ENCODE measurements at places on chromosomes 16 and 17. TPM values are rescaled to one million over a fixed set of nuclear protein-coding genes. Genes with fewer than 3 reads are reported as not detected.

DNA sequence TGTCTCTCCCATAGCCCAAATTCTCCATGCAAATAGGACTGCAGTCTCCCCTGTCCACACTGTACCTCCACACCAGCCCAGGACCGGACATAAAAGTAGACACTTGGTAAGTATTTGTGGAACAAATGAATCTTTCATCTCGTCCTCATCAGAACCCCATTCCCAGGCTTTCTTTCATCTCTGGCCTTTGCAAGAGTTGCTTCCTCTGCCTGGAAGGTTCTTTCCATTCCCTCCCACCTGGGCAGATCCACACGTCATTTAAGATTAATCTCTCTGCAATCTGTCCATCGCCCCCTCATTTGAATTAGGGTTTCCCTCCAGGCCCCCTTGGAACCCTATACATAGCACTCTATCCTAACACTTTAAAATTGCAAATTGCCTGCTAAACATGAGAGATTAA is 3.9 kb upstream of the NXPH3 start:
- H3K27ac ChIP-seq, result no peak overlapping the region
- DNase-seq, result no peak
- H3K4me3 ChIP-seq, result no peak overlapping the region
- H3K36me3 ChIP-seq, result no peaks in the 10 kb centered on the region
- H3K27me3 ChIP-seq, result no peaks in the 10 kb centered on the region
- peaks cover 4% of the 10 kb centered on the region for H3K4me1 ChIP-seq

DNA sequence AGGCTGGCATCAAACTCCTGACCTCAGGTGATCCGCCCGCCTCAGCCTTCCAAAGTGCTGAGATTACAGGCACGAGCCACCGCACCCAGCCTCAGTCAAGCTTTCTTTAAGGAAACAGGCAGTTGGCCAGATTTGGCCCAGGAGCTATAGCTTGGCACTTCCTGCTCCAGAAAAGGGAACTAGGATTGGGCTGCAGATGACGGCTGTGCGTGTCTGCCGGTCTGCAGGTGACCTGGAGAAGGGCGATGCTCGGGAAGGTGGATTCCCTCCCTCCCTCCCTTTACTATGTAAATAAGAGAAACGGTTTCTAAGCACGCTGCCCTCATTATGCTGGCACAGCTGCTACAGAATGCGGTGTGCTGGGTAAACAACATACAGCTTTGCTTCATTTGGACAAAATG is 215.9 kb downstream of the RPTOR start:
- H3K4me1 ChIP-seq, result no peaks in the 10 kb centered on the region
- H3K27me3 ChIP-seq, result no peaks in the 10 kb centered on the region
- no peak for DNase-seq

- H3K4me1 ChIP-seq, result no peaks in the 10 kb centered on the region
- no peaks in the 10 kb centered on the region for H3K27me3 ChIP-seq
- DNase-seq, result no peak
Measured at GRCh38 chr17:8337802-8338752, 1.6 kb upstream of the ODF4 start.

GRCh38 chr17:51508048-51508447 is 247.7 kb downstream of the UTP18 start:
- H3K27me3 ChIP-seq, result no peaks in the 10 kb centered on the region
- no peak for DNase-seq

GRCh38 chr17:70230850-70231640 is 61.7 kb downstream of the KCNJ2 start:
- no peak for DNase-seq
- H3K27ac ChIP-seq, result no peak overlapping the region
- H3K4me1 ChIP-seq, result no peaks in the 10 kb centered on the region
- no peaks in the 10 kb centered on the region for H3K27me3 ChIP-seq

HID1 gene
- polyA plus RNA-seq, result 4.1 TPM
